Activated T-cell treated with anti-CD3 and anti-CD28 coated beads, Interleukin-2, amount 50 U/mL, for 48 hours (primary cell): ENCODE measurements at places on chromosomes 1 and 21.

- DNase-seq: no peak
Measured at GRCh38 chr1:26067432-26067911, at the start of gene TRIM63. Gene TRIM63, minus strand, starts transcription at chr1:26067630. Its CDS starts 136 bp downstream, at chr1:26067494.

- DNase-seq: no peak
Measured at GRCh38 chr21:45374826-45375455, 30.0 kb upstream of the COL18A1 start.

DNA sequence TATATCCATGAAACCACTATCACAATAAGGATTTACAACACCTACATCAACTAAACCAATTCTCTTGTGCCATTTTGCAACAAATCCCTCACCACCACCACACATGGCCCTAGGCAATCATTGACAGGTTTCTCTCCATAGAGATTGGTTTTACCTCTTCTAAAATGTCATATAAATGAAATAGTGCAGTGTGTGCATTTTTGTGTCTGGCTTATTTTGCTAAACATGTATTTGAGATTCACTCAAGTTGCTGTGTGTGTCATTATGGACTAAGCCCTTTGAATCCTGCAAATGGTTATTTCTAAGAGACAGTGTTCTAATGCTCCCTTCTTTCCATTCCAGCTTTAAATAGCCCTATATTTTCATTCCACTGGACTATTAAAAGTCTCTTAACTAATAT is 179.7 kb upstream of the LRRC7 start:
- no peak for DNase-seq

- DNase-seq: no peak
Measured at GRCh38 chr1:48285525-48285924, 63.0 kb downstream of the SLC5A9 start.

GRCh38 chr1:230268371-230269170 is 157.6 kb downstream of the PGBD5 start:
- DNase-seq: peak; percentile 19

DNA sequence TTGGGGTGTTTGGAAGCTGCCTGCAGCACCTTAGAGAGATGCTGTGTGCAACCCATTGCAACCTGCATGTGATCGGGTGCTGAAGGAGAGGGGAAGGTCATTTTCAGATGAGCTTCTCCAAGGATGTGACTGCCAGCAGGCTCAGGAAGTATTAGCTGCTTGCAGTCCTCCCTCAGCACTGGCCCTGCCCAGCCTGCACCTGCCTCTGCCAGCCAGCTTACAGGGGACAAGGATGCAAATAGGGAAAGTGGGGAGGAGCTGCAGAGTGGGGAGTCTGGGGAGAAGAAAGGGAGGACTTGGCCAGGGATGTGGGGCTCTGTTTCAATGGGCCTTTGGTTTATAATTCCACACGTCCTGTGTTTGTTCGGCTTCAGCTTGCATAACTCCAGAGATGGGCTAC is 254.5 kb downstream of the RRAGC start:
- no peak for DNase-seq

DNA sequence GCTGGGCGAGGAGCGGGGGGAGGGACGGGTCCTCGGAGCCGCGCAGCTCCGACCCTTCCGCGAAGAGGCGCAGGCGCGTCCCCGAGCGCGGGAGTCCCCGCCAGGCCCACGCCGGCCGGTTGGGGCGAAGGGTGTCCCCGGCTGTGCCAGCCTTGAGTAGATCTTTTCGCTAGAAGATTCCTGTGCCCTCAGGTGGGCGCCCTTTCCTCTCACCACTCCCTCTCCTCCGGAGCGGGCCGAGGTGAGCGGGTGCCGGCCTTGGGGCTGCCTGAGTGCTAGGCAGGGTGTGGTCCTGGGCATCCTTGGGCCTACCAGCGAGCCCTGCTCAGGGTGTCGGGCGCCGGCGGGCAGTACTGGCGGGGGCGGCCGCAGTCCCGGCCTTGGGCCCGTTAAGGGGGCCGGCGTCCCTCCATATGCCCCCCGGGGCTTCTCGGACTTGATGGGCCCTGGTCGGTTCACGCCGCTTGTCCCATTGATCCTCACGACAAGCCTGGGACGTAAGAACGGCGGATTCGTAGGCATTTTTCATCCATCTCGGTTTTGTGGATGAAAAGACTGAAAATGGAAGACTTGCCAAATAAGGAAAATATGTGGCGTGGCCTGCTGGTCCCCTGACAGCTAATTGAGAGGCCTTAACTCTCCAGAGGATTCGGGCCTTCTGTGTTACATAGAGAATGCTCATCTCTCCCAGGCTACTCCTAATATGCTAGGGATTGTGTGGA is 712 bp downstream of the DEGS1 start:
- peak; percentile 80 for DNase-seq

GRCh38 chr21:35850029-35850428 is 210.3 kb downstream of the SETD4 start:
- DNase-seq: no peak

GRCh38 chr1:206704226-206704625 is 19.5 kb downstream of the MAPKAPK2 start:
- DNase-seq: no peak

GRCh38 chr1:61187352-61188086 is 105.2 kb downstream of the NFIA start:
- DNase-seq: no peak

DNA sequence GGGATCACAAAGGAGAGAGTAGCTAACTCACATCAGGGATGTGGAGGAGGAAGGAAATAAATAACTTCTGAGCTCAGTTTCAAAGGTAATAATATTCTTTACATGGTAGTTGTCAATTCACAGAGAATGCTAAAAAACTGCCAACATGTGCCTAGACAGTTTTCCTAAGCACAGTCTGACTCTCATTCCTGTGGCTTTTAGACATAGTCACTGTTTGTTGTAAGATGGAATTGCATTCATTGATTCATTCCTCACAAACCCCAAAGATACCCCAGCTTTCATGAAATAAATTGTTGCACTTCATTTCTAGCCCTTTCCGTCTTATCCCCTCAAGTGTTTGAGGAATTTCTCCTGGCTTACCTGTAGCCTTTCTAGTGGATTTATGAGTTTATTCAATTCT is 263.9 kb downstream of the NTNG1 start:
- no peak for DNase-seq

DNA sequence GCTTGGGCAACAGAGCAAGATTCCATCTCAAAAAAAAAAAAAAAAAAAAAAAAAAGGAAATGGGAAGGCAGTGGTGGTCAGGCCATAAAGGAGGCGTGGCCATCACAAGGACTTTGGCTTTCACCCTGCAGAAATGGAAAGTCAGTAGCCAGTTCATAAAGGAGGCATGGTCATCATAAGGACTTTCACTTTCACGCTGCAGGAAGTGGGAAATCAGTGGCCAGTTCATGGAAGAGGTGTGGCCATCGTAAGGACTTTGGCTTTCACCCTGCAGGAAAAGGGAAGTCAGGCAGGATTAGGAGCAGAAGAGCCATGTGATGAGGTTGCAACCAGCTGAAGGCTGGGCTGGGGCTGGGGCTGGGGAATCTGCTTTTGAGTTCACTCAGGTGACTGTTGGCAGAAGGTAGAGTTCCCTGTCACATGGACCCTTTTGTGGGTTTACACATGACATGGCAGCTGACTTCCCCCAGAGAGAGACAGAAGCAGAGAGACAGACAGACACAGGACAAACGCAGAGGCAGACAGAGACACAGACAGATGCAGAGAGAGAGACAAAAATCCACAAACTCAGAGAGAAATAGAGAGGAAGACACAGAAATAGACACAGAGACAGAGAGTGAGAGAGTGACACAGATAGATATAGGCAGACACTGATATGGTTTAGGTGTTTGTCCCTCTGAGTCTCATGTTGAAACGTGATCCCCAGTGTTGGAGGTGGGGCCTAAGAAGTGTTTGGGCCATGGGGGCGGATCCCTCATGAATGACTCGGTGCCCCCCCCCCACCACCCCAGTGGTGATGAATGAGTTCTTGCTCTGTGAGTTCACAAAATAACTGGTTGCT is 263.9 kb upstream of the KAZN start:
- DNase-seq: no peak

DNA sequence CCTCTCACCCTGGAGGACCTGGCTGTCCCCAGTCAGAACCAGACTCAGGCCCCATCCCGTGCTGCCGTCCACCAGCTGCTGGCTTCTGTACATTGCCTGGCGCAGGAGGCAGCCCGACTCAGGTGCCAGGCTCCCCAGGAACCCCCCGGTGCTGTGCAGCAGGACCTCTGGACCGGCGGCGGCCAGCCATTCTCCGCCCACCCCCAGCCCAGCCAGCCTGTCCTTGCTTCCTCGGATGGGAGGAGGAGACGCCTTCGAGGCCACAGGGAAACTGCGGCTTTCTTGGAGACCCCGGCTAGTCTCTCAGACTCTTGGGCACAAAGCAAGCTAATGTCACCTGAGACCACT is 4.4 kb downstream of the C1orf167 start:
- no peak for DNase-seq

DNA sequence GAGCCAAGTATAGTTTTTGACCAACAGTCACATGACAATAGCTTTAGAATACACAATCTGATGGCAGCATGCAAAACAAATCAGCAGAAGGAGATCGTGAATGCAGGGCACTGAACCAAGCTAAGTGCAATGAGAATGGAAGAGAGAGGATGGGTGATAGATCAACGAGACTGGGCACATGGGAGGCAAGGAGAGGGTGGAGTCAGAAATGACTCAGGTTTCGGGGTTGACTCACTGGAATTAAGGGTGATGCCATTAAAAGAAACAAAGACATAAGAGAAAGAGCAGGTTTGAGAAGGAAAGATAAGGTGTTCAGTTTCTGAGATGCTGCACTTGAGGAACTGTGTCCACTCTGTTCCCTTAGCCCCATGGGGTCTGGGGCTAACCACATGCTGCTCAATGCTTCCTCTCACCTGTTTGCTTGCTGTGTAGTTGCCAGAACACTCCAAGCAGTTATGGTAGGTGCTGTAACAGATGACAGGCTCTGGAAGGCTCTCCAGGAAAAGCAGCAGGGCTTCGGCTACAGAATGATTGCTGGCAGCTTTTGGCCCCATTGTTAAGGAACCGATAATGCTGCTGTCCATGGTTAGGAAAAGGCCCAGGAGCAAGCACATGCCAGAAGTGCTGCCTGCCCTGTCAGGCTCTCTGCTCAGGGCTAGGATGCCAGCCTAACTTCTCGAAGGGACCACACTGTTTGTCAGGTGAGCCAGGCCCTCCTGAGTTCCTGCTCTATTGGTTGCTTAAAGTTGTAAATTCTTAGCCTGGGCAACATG is 6.1 kb upstream of the MTF1 start:
- DNase-seq: peak; percentile 56

GRCh38 chr1:63004868-63005267 is 220.9 kb downstream of the ATG4C start:
- no peak for DNase-seq

GRCh38 chr1:162391790-162392563 is 10.4 kb downstream of the C1orf226 start:
- no peak for DNase-seq

DNA sequence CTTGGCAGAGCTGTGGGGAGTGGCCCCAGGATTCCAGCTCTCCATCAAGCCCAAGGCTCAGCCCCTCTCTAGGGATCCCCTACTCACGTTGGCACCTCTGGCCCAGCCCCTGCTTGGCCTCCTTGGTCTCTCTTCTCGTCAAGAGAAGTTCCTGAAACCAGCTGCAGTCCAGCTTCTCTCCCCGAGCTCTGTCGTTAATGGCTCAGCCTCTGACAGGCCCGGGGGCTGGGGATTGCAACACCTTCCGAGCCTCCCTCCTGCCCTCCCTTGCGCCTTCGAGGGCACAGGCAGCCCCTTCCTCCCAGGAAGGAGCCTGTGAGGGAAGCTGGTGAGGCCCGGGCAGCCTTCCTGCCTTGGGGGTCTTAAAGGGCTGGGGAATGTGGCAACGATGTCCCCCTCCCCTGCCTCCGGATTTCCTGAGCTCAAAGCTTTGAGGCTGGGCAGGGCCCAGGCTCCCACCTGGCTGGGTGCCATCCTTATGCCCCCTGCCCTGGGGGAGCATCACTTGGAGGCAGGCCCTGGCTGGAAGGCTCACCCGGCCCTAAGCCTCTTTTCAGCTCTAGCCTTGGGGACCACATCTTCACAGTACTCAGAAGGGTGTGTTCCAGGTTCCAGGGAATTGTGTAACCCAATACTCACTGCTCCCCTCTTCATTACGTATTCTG is at the start of gene CSF3R:
Gene CSF3R (minus strand): TSS at position 190 of the 665 bp plus-strand sequence. CDS start 3,417 bp downstream, outside the sequence.
- DNase-seq: no peak

DNA sequence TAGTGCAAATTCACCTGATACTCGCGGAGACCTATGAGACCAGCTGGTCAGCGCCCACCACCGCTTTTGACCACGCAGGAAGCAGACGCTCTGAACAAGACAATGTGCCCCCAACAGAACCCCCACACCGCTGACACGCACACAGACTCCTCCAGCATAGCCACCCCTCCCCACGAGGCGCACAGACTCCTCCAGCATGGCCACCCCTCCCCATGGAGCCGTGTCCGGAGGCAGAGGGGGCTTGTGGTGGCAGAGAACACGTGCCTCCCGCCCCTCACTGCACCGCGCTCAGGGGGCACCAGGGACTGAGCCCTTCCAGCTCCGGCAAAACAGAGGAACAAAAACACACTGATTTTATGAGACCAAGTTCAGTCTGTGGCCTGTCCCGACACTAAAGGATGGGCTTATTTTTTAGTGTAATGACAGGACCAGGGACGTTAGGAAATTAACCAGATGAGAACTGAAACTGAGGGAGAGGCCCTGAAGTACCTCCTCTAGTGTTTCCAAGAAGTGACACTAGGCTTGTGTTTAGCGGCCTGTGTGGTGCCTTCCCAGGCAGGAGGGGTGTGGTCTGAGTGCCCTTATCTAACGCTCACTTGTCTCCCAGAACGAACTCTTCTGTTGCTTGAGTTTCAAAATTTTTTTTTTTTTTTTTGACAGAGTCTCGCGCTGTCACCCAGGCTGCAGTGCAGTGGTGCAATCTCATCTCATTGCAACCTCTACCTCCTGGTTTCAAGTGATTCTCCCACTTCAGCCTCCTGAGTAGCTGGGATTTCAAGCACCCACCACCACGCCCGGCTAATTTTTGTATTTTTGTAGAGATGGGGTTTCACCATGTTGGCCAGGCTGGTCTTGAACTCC is 10.0 kb upstream of the AGPAT3 start:
- peak; percentile 59 for DNase-seq

- DNase-seq: no peak
Measured at GRCh38 chr1:192869308-192869940, 60.6 kb downstream of the RGS2 start.

- DNase-seq: no peak
Measured at GRCh38 chr1:156225677-156226014, 12.8 kb downstream of the PMF1 start.

- DNase-seq: no peak
Measured at GRCh38 chr1:92404661-92405060, 82.1 kb downstream of the GFI1 start.

DNA sequence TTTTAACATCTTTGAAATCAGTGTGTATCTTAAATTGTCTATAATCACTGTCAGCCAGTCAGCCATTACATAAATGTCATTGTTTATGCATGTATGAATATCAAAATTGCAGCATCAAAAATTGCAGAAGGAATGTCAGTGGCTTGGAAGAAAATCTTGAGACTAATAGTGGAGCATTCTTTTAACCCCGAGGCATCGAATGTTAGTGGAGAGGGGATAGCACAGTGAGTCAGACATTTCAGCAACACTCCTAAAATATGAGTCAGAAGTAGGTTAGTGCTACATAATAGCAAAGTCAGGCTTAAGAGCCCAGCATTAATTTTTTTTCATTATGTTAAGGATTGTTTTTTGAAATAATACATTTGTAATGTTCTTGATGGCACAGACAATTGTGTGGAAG is 45.5 kb downstream of the SNRPE start:
- no peak for DNase-seq
